ENCODE measurements at places on chromosomes 13 and 19.

DNA sequence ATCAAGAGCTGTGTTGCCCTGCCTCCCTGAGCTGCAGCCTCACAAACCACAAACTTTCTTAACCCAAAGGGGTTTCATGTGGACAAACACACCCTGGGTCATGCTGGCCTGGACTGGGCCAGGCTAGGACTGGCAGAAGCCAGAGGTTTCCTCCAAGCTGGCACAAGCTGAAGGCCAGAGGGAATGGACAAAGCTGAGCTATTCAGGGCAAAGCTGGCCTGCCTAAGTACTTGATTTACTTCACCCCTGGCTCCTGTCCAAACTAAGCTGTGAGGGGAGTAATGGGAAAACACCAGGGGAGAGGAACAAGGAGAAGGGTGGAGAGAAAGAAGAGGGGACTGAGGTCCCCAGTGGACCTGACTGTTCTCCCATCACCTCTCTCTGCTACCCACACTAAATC is 6.2 kb downstream of the CPAMD8 start:
- no peak for DNase-seq

GRCh38 chr19:50036908-50037307 is 11.1 kb downstream of the ZNF473 start:
- DNase-seq, result no peak

DNA sequence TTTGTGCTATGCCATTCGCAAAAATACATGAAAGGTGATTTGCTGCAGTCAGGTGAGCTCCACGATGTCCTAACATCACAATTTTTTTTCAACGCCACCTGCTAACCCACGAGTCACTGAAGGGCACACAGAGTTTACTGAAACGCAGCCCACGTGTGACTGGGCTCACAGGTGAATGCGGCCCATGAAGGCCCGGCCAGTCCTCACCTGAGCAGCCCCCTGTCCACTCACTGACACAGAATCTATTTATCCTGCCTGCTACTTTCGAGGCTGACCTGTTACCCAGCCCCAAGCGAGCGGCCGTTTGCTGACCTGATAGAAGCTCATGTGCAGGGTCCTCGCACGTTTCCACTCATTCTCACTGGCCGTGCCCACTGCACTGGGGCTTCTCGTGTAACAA is 121.9 kb upstream of the SOX1 start:
- DNase-seq, result no peak

- DNase-seq, result no peak
Observed at GRCh38 chr19:48962029-48962848, 2.9 kb upstream of the FTL start.

DNA sequence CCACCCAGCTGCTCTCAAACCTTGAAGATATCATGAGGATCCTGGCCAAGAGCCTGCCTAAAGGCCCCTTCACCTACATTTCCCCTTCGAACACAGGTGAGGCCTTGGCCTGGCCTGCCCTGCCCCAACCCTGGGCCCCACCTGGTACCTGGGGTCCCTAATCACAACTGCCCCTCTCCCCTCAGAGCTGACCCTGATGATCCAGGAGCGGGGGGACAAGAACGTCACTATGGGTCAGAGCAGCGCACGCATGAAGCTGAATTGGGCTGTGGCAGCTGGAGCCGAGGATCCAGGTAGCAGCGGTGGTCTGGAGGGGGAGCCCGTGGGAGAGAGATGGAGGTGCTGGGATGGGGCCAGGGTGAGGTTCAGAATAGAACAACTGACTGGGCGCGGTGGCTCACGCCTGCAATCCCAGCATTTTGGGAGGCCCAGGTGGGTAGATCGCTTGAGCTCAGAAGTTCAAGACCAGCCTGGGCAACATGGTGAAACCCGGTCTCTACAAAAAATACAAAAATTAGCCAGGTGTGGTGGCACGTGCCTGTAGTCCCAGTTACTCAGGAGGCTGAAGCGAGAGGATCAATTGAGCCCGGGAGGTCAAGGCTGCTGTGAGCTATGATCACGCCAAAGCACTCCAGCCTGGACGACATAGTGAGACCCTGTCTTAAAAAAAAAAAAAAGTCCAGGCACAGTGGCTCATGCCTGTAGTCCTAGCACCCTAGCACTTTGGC is 17.5 kb downstream of the DDX39A start:
- no peak for DNase-seq

GRCh38 chr13:44934724-44935123 is 54.5 kb downstream of the NUFIP1 start:
- DNase-seq, result no peak

DNA sequence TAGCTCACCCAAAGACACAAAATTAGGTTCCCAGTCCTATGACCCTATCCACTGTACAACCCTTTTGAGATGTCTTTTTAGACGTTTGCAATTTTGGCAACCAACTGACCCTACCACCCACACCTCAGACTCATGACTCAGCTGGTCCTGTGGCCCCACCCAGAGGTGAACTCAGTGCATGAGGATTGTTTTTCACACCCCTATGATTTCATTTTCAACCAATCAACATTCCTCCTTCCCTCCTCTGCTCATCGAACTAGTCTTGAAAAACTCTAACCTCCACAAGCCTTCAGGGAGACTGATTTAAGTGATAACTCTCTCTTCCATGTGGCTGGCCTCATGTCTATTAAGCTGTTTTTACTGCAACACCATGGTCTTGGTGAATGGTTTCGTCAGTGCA is 350.7 kb downstream of the UQCRFS1 start:
- no peak for DNase-seq

DNA sequence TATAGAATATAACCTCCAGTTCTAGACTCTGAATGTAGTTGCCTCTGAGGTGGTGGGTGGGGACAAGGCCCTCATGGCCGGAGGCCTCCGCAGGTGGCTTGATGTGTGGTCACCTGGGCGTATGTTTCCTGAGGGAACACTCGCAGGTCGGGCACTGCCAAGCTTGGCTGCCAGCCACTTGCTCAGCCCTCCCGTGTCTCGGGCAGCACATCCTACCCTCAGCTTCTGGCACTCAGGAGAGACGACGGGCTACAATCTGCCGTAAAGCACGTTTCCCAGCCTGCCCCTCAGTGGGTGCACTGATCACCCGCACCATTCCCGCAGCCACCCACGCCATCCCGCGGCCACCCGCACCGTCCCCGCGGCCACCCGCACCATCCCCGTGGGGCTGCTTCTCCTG is 15.2 kb downstream of the THOP1 start:
- no peak for DNase-seq

GRCh38 chr13:39318161-39318560 is 279.9 kb downstream of the NHLRC3 start:
- DNase-seq, result no peak

GRCh38 chr13:33034882-33035520 is 18.8 kb downstream of the KL start:
- DNase-seq, result no peak

DNA sequence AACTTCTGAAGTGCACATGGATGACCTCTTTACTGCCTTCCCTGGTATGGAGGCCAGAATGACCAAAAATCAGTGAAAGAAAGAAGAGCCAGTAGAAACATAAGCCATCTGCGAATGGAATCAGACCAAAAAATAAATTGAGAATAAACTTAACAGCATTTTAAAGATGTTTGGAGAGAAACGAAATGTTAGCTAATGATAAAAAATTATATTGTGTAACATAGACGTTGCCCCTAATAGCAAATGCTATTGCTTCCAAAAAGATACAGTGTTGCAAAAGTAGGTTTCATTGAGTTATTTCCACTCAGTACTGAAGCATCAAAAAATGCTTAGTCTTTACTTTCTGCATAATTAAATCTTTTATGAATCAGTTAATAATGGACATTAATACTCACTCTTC is 371.7 kb downstream of the LIG4 start:
- DNase-seq, result no peak

GRCh38 chr13:103568314-103568713 is 502.1 kb upstream of the SLC10A2 start:
- DNase-seq, result no peak

DNA sequence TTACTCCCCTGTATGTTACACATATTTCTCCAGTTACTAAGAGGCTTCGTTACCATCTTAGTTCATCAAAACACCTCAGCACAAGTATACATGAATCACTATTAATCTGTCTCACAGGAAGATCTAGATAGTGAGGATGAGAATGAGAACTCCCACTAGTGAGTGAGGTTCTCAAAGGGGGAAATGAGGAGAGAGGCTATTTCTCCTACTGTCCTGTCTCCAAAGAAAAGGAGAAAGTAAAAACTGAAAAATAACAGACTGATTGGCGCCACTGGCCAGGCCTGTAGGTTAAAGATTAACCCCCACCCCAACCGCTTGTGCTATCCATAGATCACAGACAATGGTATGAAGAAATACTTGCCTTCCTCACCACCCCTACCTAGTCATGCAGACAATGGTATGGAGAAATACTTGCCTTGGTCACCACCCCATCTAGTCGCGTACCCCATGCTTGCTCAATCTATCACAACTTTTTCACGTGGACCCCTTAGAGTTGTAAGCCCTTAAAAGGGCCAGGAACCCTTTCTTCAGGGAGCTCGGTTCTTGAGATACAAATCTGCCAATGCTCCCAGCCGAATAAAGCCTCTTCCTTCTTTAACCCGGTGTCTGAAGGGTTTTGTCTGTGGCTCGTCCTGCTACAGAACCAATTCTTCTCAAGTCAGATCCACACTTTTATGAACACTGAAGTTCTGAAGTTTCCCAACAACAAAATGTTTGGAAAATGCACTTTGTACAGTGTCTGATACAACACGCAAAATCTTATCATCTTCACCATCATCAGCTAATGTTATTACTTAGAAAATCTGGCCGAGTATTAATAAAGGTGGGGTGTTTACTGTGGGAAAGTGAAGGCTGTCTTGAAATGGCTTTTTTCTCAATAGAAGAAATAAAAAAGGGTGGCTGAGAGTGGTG is 598.1 kb downstream of the UQCRFS1 start:
- DNase-seq, result no peak

DNA sequence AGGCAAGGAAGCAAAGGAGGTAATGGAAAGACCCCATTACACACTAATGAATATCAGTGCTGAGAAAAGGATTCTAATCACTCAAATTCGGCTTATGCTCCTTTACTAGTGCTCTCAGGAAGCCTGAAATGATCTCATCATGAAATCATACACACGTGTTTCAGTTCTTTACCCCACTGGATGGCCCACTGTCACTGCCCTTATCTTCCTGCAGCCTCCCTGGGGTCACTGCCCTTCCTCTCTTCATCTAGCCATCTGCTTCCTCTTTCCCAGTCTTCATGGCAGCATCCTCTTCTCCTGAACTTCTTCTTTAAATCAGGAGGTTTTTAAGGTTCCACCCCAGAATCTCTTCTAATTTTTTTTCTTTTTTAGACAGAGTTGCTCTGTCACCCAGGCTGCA is 27.9 kb upstream of the EEF1AKMT1 start:
- no peak for DNase-seq

- no peak for DNase-seq
Observed at GRCh38 chr13:97192166-97192565, 30.0 kb upstream of the MBNL2 start.

Data from CD4-positive, alpha-beta memory T cell (primary cell).